ENCODE measurements at places on chromosomes 5 and 9.

- no peak for DNase-seq
These were observed 7.4 kb downstream of the CER1 start for GRCh38 chr9:14715102-14715501.

DNA sequence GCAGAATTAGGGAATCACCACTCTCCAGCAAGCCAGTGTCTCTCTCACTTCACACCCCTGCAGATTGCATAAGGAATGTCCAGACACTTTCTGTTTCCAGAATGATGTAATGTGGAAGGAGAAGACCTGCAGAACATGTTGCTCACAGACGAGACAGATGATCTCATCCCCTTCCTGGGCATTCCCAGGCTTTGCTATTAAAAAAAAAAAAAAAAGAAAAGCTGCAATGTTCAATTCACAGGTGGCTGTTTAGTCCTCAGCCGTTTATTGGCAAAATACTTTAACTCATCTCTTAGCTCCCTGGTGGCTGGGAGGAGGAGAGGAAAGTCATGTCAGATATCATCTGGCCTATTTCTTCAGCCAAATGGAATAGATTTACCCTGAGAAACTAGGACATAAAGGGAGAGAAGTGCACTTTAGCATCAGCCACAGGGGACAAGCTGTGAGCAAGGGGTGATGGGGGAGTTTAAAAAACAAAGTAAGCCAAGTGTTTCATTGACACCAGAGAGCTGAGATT lies 95.9 kb upstream of the TNC start:
- DNase-seq: peak; percentile 35

GRCh38 chr5:89168766-89169165 lies 285.8 kb upstream of the MEF2C start:
- DNase-seq: no peak

DNA sequence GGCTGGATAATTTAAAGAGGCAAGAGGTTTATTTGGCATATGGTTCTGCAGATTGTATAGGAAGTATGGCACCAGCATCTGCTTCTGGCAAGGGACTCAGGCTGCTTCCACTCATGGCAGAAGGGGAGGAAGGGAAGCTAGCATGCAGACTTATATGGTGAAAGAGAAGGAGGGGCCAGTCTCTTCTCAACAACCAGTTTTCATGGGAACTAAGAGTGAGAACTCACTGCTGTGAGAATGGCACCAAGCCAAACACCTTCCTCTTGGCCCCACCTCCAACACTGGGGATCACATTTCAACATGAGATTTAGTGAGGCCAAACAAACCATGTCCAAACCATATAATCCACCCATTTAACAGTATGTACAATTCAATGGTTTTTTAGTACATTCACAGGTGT lies 113.3 kb upstream of the SHB start:
- DNase-seq: peak; percentile 36

GRCh38 chr5:115419846-115420585 lies 123.6 kb upstream of the CCDC112 start:
- peak; percentile 13 for DNase-seq

- DNase-seq: no peak
These were observed 221.5 kb downstream of the MSX2 start for GRCh38 chr5:174945853-174946252.

- no peak for DNase-seq
These were observed 31.8 kb downstream of the TSTD2 start for GRCh38 chr9:97601228-97601898.

- DNase-seq: no peak
These were observed 88.8 kb downstream of the SREK1 start for GRCh38 chr5:66232706-66233445.

DNA sequence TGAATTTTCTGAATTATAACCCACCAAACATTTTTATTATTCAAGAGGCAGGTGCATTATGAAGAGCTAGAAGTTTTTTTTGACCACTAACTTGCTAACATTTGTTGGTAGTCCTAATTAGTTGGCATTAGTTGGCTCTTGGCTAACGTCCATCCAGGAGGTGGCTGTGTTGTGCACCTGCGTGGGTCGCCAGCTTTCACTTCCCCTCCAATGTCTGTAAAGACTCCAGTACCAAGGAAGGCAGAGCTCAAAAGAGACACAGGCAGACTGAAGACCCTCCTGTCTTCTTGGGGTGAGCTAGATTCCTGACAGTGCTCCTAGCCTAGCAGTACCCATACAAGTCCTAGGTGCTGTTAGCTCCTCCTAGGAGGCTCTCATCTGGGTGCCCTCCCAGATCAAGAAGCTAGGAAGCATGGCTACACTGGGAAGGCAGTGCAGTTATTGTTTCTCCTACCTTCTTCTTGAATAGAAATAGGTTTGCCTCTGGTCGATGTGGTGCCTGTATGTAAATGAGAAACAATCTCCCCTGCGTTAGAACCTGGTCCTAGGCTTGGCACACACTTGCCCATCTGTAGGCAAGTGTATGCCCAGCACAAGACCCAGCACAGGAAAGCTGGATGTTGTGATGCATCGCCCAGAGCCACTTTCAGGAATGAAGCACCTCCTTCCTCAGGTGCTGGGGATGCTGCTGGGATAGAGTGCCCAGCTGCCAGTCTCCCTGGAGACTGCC lies 190.9 kb downstream of the ICE1 start:
- no peak for DNase-seq

DNA sequence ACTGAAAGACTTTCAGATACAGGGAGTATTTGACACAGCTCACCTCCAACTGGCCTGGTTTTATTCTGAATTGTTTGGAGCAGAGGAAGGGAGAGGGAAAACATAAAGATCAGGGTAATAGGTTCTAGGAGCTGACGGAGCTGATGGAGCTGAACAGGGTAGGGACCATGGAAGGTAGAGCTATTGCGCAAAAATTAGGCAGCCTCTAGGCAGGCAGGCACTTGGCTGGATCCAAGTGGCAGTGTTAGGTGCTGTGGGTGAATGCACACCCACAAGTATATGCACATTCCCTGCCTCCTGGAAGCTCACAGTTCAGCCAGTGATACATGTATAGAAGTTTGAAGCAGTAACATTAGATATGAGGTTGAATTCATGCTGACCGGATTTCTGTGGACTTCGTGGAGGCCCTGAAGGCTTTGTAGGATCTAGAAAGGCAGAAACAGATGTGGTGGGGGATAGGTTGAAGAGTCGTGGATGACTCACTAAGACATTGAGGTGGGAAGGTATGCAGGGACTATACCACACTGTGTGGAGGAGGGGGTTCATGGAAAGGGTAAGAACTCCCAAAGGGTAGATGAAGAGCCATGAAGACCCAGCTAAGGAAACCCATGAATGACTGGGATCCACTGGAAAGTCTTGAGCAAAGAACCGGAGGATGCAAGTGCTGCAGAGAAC lies 50.8 kb downstream of the WWC1 start:
- DNase-seq: no peak

DNA sequence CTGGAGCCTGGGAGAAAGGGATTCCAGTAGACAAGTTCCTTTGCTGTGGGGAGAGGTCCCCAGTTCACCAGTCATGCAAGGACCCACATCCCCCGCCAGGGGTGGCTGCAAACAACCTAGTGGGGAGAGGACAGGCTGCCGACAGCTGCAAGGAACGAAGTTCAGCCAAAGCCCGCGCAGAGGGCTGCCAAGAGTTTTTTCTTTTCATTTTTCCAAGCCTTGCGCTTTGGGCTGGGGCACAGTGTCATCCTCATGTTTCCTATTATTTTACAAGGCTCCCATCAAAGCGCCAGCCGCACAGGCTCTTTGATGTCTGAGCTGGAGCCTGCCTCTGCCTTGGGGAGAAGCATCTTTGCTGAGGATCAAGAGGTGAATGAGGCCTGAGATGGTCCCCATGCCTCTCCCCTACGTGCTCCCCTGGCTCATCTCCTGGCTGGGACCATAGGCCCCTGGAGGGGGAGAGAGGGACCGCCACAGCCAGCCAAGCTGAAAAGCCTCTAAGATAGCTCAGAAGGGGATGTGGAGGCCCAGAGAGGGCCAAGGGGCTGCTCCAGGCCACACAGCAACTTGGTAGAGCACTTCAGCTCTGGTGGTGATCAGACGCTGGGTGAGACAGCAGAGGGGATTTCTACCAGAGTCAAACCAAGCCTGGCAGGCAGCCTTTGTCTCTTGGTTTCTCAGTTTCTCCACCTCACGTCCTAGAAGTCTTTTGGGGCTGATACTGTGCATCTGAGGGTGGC lies 50.4 kb upstream of the SYNPO start:
- DNase-seq: peak; percentile 22

DNA sequence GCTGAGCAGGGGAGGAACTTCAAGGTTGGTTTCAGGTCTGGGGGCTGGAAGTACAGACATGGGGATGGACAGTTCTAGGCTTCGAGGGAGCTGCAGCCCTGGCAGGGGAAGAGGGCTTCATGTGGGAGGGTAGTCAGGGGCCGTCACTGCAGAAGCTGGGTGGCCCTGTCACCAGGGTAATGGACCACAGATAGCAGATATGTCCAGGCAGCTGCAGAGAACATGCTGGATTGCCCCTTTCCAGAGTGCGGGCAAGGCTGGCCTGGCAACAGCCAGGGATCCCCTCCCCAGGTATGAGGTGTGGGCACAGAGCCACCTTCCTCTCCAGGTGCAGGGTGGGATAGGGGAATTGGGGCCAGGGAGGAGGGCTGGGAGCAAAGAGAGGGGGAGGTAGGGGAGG lies 206.5 kb downstream of the GADD45G start:
- no peak for DNase-seq

DNA sequence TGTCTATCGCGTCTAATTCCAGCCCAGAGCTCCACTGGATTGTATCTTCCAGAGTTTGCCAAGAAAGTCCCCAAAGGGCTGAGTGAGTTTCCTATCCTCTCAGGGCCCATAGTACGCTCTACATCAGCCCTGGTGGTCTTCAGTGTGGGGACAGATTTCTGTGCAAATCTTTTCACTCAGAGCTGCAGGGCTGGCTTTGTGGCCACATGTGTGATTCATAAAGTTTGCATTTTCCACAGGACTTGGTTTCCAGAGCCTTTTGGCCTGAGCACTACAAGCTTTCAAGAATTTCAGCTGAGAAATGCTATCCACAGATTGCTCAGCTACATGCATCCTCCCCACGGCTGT lies 76.7 kb upstream of the CXCL14 start:
- DNase-seq: no peak

DNA sequence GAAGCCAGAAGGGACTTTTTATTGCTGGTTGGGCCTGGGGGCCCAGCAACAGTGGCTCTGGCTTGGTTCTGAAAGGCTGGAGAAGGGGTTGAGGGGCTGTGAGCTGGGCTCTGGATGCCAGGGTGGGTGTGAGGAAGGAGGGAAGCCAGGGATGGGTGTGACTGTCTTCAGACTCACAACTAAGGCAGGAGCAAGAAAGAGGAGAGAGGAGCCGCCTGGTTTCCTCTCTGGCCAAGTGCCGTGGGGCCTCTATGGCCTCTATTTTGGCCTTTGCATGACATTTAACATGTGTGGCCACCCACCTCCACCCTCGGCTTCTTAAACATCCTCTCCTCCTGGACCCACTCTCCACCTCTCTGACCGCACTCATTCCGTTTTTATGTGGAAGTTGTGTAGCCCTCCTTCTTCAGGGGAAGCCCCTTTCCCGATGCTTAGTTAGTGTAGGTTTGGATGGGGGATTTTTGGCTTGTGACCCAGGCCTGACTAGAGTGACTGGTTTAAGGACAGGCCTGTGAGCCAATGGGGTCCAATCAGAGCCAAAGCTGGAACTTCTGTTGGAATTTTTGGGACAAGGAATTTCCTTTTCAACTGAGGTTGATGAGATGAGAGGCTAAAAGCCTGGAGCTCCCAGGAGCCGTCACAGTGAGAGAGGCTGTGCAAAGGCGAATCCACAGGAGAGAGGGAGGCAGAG lies 517.8 kb downstream of the CCDC171 start:
- no peak for DNase-seq

DNA sequence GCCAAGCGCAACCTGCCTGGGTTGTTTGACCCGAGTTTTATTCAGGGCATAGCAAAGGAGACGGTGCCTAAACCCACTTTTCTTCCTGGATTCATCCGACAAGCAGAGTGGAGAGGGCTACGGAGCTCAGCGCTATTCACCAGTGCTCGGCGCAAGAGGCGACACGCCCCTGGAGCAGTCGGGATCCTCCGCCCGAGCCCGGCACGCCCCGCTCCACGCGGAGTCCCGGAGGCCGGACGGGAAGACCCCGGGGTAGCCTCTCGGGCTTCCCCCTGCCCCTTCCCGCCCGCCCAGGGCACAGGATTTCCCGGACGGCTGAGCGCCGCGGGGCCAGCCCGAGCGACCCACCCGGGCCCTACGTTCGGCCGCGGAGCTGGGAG lies 427 bp downstream of the SERINC5 start:
- DNase-seq: peak; percentile 61

- DNase-seq: no peak
These were observed at the start of gene DMRT1 for GRCh38 chr9:841371-842209. DMRT1 (plus strand) TSS chr9:841697; CDS start chr9:841839, 142 bp downstream.

- no peak for DNase-seq
These were observed 158.9 kb downstream of the CEMIP2 start for GRCh38 chr9:71609448-71609830.

Measured in OCI-M1 (cell line).